ENCODE measurements at places on chromosomes 13 and 19.

DNA sequence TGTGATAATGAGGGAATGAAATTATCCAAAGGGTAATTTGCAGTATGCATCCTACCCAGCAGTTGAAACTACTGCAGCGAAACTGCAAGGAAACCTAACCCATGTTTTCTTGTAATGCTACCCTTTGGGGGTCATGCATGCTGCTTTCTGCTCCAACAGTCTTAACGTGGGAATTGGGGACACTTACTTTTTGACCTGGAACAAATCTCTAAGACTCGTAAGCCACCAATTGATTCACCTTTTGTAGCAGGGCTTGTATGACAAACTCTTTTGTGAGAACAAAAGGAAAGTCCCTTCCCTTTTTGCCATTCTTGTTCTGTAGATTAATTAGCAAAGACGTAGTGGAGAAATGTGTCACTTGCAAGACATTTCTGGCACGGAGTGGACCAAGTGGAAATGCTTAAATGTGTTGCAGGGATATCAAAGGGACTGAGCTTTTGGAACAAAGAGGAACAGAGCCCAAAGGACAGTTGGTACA, 27.4 kb downstream of the LRCH1 start:
- peaks cover 81% of the 10 kb centered on the region for H3K4me1 ChIP-seq
- no peak overlapping the region for H3K27ac ChIP-seq
- H3K36me3 ChIP-seq, result peaks cover 4% of the 10 kb centered on the region
- no peak overlapping the region for H3K4me3 ChIP-seq
- no peaks in the 10 kb centered on the region for H3K27me3 ChIP-seq
- DNase-seq, result no peak

- peak; percentile 27 for DNase-seq
- no peaks in the 10 kb centered on the region for H3K36me3 ChIP-seq
- H3K4me3 ChIP-seq, result peak overlapping the region; percentile 85
- peak overlapping the region; percentile 57 for H3K27ac ChIP-seq
- peaks cover 26% of the 10 kb centered on the region for H3K4me1 ChIP-seq
- H3K27me3 ChIP-seq, result no peaks in the 10 kb centered on the region
These were observed 104.4 kb downstream of the TM9SF2 start for GRCh38 chr13:99605420-99606323.

DNA sequence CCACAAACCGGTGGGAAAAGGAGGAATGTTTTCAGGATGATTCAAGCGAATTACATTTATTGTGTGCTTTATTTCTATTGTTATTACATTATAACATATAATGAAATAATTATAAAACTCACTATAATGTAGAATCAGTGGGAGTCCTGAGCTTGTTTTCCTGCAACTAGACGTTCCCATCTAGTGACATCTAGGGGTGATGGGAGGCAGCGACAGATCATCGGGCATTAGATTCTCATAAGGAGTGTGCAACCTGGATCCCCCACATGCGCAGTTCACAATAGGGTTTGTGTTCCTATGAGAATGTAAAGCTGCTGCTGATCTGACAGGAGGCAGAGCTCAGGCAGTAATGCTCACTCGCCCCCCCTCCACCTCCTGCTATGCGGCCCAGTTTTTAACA, 54.5 kb downstream of the SPTBN4 start:
- no peak overlapping the region for H3K4me3 ChIP-seq
- H3K27ac ChIP-seq, result no peak overlapping the region
- H3K27me3 ChIP-seq, result peaks cover 68% of the 10 kb centered on the region
- no peak for DNase-seq

- no peak overlapping the region for H3K4me3 ChIP-seq
- no peak for DNase-seq
- H3K4me1 ChIP-seq, result no peaks in the 10 kb centered on the region
- H3K27me3 ChIP-seq, result peaks cover 3% of the 10 kb centered on the region
These were observed 41.1 kb upstream of the GAS6 start for GRCh38 chr13:113905018-113905417.

- H3K36me3 ChIP-seq, result no peaks in the 10 kb centered on the region
- H3K27ac ChIP-seq, result no peak overlapping the region
- H3K4me3 ChIP-seq, result peak overlapping the region; percentile 23
- H3K4me1 ChIP-seq, result peaks cover 40% of the 10 kb centered on the region
- no peak for DNase-seq
These were observed 646 bp upstream of the SLC10A2 start for GRCh38 chr13:103066781-103067345.
